ENCODE measurements at places on chromosomes 3 and 15. TPM values are rescaled to one million over a fixed set of nuclear protein-coding genes. Genes with fewer than 3 reads are reported as not detected.

GRCh38 chr3:129240436-129240835, 9.0 kb upstream of the COPG1 start:
- no peak for DNase-seq

- DNase-seq, result peak; percentile 34
Observed at GRCh38 chr15:73368301-73369136, at the start of gene HCN4. HCN4 (minus strand) TSS chr15:73368958; CDS start chr15:73368270, 688 bp downstream.

- no peak for DNase-seq
Observed at GRCh38 chr15:60647246-60647645, 168.3 kb upstream of the ICE2 start.

GRCh38 chr15:56234804-56235203, 8.9 kb downstream of the RFX7 start:
- no peak for DNase-seq

DNA sequence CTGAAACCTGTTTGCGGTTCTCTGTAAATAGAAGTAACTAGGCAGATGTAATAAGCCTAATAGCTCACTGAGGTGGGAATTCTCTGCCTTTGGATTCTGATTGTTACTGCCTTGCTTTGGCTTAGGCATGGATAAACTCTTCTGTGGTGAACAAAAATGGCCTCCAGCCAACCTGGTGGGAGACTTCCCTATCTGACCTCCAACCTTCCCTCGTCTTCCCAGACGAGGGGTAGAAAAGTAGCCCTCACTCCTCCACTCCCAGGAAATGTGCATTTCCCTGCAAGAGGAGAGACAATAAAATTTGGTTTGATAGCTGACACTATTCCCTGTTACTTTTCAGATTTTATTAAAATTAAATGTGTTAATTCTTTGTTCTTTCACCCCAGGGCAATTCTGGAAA, 606 bp upstream of the CD96 start:
- DNase-seq, result no peak

DUOX2 gene
- total RNA-seq, result 0.40 TPM

VEPH1 gene
- 87.1 TPM for total RNA-seq

LAMB2 gene
- 40.1 TPM for total RNA-seq

Data from Daoy (cell line).